ENCODE measurements at places on chromosomes 1 and 21.

DNA sequence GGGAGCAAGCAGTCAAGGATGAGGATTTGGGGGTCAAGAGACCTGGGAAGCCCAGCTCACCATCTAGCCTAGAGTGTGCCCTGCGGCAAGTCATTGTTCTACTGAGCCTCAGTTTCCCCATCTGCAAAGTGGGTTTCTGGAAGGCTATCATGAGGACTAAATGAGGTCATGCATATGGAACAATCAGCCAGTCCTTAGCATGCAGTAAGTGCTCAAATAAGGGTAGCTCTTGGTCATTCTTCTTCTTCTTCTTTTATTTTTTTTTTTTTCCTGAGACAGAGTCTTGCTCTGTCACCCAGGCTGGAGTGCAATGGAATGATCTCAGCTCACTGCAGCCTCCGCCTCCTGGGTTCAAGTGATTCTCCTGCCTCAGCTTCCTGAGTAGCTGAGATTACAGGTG is 99.9 kb upstream of the RUNX3 start:
- no peak for DNase-seq

DNA sequence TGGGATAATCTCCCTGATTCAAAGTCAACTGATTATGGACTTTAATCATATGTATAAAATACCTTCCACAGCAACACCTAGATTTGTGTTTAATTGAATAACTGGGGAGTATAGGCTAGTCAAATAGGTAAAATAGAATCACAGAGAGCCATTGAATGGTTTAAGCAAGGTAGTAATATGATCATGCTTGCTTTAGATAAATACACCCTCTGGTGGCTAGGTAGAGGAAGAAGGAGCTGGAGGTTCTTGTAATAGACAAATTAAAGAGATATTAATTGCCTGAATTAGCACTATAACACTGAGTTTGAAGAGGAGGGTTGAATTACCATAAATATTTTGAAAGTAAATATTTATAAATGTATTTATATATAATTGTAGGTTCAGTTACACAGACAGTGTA is 40.3 kb downstream of the DIRAS3 start:
- no peak for DNase-seq

GRCh38 chr1:24570265-24571125 is 14.6 kb downstream of the NCMAP start:
- DNase-seq: no peak

GRCh38 chr1:156376146-156376545 is 7.1 kb downstream of the RHBG start:
- no peak for DNase-seq

DNA sequence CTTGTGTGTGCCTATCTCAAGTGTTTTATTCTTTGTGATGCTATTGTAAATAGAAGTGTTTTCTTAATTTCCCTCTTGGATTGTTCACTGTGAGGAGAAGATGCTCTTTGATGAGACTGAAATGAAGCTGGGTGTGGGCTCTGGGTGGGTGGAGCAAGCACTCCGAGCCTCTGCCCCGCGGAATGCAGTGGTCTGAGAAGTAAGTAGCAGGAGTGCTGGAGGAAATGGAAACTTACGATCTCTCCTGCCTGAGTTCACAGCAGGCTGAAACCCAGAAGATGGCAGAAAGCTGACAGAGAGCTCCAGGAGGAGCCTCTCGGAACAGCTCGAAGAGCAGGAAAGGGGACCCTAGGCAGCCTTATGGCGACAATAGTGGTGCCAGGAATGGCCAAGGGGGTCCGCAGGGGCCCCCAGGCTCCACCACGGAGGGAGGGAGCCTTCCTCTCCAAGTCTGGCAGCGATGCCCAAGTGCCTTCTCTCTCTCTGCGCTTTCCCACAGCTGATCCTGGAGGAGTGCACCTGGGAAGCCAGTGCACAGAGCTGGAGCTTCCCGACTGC is 126.8 kb upstream of the COL6A1 start:
- no peak for DNase-seq

GRCh38 chr1:7680207-7680954 is 90.7 kb upstream of the VAMP3 start:
- peak; percentile 95 for DNase-seq

GRCh38 chr1:154833841-154834240 is 36.2 kb downstream of the KCNN3 start:
- DNase-seq: no peak

GRCh38 chr21:38538353-38538752 is 40.1 kb upstream of the ERG start:
- DNase-seq: no peak

All from retina (tissue), 1 donor.